ENCODE measurements at places on chromosomes 7 and 10.

DNA sequence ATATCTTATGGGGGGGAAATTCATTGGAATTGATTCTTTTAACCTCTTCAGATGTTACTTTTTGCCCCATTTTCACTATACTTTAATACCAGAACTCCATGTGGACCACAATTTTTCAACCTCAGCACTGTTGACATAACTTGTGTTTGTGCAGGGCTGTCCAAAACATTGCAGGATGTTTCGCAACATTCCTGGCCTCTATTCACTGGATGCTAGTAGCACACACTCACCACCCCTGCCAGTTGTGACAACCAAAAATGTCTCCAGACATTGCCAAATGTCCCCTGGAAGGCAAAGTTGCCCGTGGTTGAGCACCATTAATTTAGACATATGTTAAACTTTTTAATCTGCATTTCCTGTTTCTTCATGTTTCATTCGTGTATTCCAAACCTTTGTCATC, 234.7 kb downstream of the GFRA1 start:
- H3K4me3 ChIP-seq = no peak overlapping the region
- no peak for ATAC-seq
- H3K27me3 ChIP-seq = no peaks in the 10 kb centered on the region
- no peak overlapping the region for H3K27ac ChIP-seq
- no peaks in the 10 kb centered on the region for H3K36me3 ChIP-seq

- no peak overlapping the region for H3K4me3 ChIP-seq
- peaks cover 5% of the 10 kb centered on the region for H3K27me3 ChIP-seq
- no peaks in the 10 kb centered on the region for H3K36me3 ChIP-seq
- no peak for ATAC-seq
- H3K4me1 ChIP-seq = no peaks in the 10 kb centered on the region
- H3K27ac ChIP-seq = no peak overlapping the region
Observed at GRCh38 chr10:8116926-8117493, 62.5 kb downstream of the GATA3 start.

GRCh38 chr7:34157137-34157536, 251.8 kb downstream of the BMPER start:
- H3K27ac ChIP-seq = no peak overlapping the region
- no peaks in the 10 kb centered on the region for H3K4me1 ChIP-seq
- no peaks in the 10 kb centered on the region for H3K36me3 ChIP-seq
- no peak for ATAC-seq
- no peak overlapping the region for H3K4me3 ChIP-seq
- no peaks in the 10 kb centered on the region for H3K27me3 ChIP-seq

GRCh38 chr10:70722820-70723424, 50.6 kb downstream of the ADAMTS14 start:
- no peak overlapping the region for H3K4me3 ChIP-seq
- peaks cover 31% of the 10 kb centered on the region for H3K27me3 ChIP-seq

DNA sequence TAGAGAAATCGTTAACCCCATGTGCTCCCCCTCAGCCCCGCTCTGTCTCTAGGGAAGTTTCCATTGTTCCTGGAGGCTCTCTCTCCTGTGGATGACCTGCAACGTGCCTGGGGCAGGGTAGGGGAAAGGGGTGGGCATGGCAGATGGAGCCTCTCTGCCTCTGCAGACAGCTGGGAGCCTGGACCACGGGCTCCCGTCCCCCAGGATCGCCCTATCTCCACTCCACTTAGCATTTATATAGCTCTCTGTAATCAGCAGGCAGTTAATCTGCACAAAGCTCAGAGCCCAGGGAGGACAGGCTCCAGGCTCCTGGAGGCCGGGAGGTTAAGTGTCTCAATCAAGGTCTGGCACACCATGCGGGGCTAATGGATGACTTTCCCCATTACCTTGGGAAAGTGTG, 369.7 kb downstream of the PLXNA4 start:
- no peak overlapping the region for H3K27ac ChIP-seq
- peaks cover 9% of the 10 kb centered on the region for H3K27me3 ChIP-seq
- no peak overlapping the region for H3K4me3 ChIP-seq
- no peaks in the 10 kb centered on the region for H3K36me3 ChIP-seq

DNA sequence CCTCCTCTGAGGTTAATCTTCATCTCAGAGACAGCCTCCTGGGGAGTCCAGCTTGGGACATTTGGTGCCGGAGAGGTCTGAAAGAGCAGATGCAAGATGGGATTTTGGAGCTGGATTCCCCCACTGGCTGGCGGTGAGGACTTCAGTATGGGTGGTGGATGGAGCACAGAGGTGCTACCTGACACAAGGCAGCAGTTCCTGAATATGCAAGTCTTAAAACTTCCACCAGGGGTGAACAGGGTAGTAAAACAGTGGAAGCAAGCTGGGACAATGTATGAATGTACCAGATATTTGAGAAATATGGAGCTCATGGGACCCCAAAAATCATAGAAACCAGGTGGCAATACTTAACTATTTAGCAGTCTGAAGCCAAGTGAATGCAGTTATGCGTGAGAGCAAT, 4.8 kb upstream of the TAF3 start:
- no peak for ATAC-seq
- peaks cover 9% of the 10 kb centered on the region for H3K27me3 ChIP-seq
- H3K4me3 ChIP-seq = no peak overlapping the region
- no peak overlapping the region for H3K27ac ChIP-seq
- H3K36me3 ChIP-seq = no peaks in the 10 kb centered on the region

DNA sequence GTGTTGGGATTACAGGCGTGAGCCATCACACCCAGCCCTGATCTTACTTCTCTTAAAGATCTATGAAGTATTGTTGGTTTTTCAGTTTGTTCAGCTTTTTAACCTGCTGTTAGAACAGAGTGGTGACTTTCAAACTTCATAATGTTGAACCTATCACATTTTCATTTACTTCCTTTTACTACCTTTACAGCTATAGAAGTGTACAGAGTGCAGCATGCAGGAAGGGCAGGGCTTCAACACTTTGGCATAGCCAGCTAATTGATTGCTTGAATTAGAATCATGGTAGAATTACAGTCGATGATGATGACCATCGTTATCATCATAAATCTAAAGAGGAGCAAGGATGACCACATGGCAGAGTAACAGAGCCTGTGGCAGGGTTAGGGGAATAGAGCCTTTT, 55.5 kb downstream of the AOAH start:
- H3K4me1 ChIP-seq = peaks cover 5% of the 10 kb centered on the region
- H3K27ac ChIP-seq = no peak overlapping the region
- no peak overlapping the region for H3K4me3 ChIP-seq
- H3K27me3 ChIP-seq = no peaks in the 10 kb centered on the region
- no peak for ATAC-seq

DNA sequence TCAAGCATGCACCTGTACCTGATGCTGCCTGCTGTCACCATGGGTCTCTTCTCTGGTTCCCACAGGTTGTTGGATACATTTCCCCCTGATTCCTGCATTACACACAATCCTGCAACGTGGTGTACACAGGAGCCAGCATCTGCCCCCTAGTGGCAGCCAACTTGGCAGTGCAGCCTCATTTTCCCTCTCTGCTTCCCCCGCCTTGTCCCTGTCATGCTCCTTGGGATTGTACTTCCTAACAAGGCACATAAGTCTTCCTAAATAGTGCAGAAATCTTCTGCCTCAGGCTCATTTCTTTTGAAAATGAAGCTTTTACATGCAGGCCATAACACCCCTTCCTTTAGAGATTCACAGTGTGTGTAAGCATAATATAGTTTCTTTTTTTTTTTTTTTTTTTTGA, 387.5 kb downstream of the CCSER2 start:
- H3K27me3 ChIP-seq = no peaks in the 10 kb centered on the region
- no peaks in the 10 kb centered on the region for H3K36me3 ChIP-seq
- H3K27ac ChIP-seq = no peak overlapping the region
- no peaks in the 10 kb centered on the region for H3K4me1 ChIP-seq
- ATAC-seq = no peak
- H3K4me3 ChIP-seq = no peak overlapping the region

DNA sequence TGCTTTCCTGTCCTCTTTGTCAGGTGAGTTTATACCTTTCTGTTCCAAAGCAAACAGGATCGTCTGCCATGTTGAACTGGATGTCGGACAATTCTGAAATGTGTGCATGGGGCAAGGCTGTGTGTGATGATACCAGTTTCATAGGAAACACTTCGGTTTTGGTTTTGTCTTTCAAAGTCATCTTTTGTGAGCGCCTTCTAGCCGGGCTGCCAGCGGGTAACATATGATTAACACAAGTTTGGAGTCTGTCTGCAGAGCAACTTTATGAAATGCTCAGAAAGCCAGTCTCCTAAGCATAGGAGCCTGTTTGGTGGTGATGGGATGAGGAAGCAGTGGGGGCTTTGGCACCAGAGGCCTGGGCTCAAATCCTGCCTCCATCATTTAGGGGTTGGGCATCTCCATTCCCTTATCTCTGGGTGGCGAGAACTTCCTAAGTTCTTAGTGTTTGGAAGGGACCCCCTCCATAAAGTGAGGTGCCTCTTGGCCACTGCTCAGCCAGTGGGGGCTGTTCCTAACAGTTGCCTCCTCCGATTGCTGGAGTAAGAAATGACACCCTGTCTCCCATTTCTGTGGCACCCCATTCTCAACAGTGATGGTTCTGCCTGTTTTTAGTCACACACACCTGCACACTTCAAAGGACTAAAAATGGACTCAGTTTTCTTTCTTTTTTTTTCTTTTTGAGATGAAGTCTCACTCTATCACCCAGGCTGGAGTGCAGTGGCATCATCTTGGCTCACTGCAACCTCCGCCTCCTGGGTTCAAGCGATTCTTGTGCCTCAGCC, 36.8 kb downstream of the CUX1 start:
- peaks cover 49% of the 10 kb centered on the region for H3K4me1 ChIP-seq
- H3K27me3 ChIP-seq = no peaks in the 10 kb centered on the region
- no peak for ATAC-seq
- peaks cover 14% of the 10 kb centered on the region for H3K36me3 ChIP-seq

DNA sequence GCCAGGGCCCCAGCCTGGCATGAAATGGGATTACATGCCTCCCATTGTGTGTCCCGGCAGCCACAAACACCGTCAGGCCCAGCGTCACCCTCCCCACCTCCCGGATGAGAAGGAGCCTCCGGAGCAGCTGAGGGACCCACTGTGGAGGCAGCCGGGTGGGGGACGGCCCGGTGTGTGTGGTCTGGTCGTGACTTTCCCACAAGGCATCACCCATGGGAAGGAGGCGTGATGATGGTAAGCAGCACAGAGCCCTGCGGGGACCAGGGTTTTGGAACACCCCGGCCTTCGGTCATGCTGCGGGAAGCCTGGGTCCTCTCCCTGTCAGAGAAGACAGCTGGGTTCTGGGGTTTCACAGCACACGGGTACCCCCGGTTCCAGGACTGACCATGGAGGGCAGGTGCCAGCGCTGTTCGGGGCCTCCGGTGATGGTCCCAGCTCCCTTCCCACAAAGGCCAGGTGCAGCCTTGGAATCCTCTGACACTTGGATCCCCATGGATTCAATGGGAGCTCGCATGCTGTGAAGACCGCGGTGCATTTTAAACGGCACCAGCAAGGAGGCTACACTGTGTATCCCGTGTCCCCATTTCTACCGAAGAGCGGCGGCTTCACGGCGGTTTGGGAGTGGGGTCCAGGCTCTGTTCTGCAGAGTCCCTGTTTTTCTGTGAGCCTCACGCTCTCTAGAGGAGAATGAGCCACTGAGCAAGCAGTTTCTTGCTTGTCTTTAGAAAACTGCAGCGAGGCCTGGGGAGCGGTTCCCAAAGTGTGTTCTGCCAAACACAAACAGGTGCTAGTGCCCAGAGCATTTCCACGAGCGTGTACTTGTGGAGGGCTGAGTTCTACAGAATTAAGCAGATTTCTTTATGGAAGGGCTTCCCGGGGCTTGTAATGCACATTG, 336.0 kb downstream of the ADARB2 start:
- H3K27ac ChIP-seq = no peak overlapping the region
- peaks cover 80% of the 10 kb centered on the region for H3K27me3 ChIP-seq
- H3K4me3 ChIP-seq = no peak overlapping the region
- H3K36me3 ChIP-seq = no peaks in the 10 kb centered on the region
- no peaks in the 10 kb centered on the region for H3K4me1 ChIP-seq

DNA sequence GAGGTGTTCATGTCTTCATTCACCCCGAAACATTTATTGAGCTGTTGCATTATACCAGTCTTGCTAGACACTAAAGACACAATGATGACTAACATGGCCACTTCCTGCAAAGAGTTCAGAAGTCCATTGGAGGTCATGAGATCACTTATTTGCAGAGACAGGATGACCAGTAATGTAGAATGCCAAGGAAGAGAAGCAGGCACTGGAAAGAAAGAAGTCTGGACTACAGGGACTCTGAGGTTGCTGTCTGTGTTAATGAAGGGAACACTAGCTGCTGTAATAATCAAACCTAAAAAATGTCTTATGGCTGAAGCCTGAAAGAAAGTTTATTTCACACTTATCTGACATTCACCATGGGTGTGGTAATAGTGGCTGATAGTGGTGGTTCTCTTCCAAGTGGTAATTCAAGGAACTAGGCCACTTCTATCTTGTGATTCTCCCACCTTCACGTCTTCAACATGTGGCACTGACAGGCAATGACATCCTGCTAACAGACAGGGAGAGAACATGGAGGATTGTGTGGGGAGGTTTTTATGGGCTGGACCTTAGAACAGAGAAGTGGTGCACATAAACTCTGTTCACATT, 89.2 kb upstream of the MKLN1 start:
- no peak overlapping the region for H3K27ac ChIP-seq
- no peaks in the 10 kb centered on the region for H3K27me3 ChIP-seq
- H3K4me3 ChIP-seq = no peak overlapping the region
- ATAC-seq = no peak

- no peak overlapping the region for H3K27ac ChIP-seq
- H3K4me1 ChIP-seq = peaks cover 5% of the 10 kb centered on the region
- no peak overlapping the region for H3K4me3 ChIP-seq
- peak; percentile 48 for ATAC-seq
- no peaks in the 10 kb centered on the region for H3K36me3 ChIP-seq
Observed at GRCh38 chr7:129990403-129991192, 37.8 kb upstream of the UBE2H start.

DNA sequence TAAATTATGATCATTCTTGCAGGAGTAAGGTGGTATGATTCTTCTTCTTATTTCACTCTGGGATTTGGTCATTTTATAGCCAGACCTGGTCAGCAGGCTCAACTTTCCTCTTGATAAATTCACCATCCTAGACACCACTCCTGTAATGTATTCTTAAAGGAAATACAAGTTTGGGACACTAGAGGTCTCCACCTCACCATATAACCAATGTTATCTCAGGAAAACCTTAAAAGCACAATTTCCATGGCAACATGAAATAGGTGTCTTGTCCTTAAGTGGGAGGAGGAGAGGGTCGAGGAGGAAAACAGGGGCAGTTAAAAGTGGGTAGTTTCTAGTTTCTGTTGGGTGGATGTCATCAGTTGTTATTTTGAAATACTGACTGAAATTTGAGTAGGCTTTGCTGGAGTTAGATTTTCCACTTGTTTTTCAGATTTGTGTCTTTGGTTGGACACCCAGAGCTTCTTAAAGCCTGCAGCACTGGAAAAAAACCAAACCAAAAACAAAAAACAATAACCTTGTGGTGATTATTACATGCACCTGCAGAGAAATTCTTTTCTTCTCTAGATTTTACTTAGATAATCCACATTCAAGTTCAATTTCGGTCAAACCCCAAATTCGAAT, 163.1 kb downstream of the PRKCQ start:
- no peaks in the 10 kb centered on the region for H3K27me3 ChIP-seq
- no peaks in the 10 kb centered on the region for H3K4me1 ChIP-seq
- peak; percentile 53 for ATAC-seq
- H3K27ac ChIP-seq = no peak overlapping the region

DNA sequence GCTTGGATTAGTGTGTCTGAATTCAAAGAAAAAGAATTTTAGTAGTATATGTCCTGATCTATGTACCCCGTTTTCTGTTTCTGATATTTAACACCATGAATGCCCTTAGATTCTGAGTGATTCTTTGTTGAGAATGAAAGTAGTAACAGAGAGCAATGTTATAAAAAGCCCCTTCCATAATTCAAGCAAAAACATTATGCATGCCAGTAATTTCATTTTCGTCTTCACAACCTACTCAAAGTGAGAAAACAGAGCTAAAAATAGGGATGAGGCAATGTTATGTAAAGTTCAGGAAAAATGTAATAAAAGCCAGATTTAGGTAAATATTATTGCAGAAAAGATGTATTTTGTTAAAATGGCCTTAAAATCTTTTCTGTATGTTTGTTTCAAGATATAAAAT, 28.1 kb downstream of the PTPRZ1 start:
- H3K27me3 ChIP-seq = no peaks in the 10 kb centered on the region
- H3K36me3 ChIP-seq = no peaks in the 10 kb centered on the region
- no peak for ATAC-seq
